ENCODE measurements at places on chromosomes 6 and 20.

- peak; percentile 26 for DNase-seq
Measured at GRCh38 chr20:32534661-32535240, 50.4 kb downstream of the NOL4L start.

- no peak for DNase-seq
Measured at GRCh38 chr6:158780246-158780884, 38.8 kb downstream of the EZR start.

DNA sequence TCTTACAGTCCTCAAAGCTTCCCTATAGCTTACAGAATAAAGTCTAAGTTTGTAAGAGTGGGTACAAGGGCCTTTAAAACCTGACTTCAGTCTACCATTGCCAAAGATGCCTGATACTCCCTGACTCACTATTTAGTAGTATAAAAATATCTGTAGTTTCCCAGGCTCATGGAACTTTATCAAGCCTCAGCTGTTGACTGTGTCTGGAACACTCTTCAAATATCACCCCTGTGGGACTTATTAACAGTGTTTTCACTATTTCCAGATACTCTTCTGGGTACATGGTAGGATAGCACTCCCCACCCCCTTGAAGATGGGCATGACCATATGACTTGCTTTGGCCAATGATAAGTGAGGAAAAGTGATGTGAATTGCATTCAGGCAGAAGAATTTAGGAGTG, 105.3 kb upstream of the TENT5A start:
- no peak for DNase-seq

GRCh38 chr6:136846046-136846445, 23.7 kb downstream of the PEX7 start:
- DNase-seq: no peak

DNA sequence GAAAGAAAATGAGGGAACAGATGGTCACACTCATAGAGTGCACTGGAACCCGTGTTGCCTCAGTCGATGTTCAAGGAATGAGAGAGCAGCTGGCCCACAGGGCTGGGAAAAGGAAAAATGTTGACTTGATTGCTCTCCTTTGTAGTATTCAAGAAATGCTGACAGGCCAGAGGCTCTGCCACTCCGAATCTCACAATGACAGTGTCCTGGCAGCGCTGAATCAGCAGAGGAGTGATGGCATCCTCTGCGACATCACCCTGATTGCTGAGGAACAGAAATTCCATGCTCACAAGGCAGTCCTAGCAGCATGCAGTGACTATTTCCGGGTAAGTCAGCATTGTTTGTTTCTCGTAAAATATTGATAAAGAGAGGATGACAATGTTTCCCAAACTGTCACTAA, 51.3 kb downstream of the KLHL32 start:
- no peak for DNase-seq

- no peak for DNase-seq
Measured at GRCh38 chr6:122530440-122531046, 58.9 kb upstream of the SERINC1 start.

DNA sequence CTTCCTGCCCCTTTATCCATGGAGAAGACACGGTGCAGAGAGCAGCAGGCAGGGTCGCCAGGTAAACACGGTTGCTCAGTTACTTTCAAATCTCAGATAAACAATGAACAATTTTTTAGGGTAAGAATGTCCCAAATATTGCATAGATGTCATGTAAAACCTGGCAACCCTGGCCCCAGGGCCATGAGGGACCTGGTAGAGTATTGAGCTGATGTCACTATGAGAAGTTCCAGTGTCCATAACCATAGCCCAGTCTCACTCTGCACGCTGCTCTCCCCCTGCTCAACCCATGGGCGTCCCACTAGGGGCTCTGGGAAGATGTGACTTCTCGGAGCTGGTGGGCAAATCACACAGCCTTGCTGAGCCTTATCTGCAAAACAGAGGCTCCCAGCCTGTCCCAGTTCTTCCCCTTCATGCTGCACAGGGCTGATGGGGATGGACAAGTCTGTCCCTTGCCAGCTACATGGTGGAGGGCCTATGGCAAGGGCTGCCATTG, 71.3 kb upstream of the TOP1 start:
- no peak for DNase-seq

DNA sequence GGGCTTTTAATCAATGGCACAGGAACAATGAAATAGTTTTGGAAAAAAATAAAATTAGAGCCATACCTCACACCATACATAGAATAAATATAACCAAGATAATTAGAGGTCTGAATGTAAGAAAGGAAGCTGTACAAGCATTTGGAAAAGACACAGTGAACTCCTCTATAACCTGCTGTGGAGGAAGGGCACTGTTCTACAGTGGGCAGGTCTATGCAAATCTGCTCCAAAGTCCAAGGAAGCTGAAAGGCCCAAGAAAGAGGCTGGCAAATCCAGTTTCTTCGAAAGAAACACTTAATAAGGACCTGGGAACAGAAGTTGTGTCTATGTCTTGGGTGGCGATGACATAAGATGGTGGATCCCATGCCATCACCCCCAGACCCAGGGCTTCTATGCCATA, 169.4 kb upstream of the RALGAPA2 start:
- no peak for DNase-seq

DNA sequence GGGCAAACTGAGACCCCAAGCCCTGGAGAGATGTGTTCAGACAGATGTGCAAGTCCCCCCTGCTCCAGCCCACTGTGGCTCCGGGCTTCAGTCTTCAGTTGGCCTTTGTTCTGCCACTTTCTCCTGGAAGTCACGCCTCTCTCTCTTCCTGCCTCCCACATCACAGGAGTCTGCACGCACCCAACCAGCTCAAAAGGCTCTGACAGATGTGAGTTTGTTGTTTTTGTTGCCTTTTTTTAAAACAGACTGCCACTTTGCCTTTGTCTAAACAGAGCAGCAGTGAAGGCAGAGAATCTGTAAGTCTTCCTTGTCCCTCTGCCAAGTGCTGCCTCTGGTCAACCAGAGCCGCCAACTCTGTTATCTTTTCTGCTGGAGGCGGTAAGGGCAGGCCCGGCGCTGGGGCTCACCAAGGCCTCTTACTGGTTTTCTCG, 149.7 kb downstream of the TFAP2C start:
- no peak for DNase-seq

DNA sequence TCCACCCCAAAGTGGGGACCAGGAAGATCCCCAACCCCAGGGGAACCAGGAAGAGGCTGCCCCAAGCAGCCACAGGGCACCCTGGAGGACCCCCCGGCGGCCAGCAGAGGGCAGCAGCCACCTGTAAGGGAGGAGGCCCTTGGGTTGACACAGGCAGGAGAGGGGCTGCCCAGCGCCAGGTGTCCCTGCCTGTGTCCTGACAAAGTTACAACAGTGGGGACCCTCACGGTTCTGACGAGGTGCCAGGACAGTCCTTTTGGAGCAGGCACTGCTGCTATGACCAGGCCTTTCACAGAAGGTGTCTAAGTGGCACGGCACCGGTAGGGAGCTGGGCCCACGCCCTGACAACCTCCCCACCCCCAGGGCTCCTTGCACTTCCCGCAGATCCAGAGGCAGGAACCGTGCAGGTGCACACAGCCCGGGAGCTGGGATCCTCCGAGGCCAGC, 176.7 kb downstream of the BMP7 start:
- DNase-seq: peak; percentile 73

- no peak for DNase-seq
Measured at GRCh38 chr20:2093159-2093781, 8.4 kb upstream of the STK35 start.

- no peak for DNase-seq
Measured at GRCh38 chr20:11457488-11457887, 460.2 kb upstream of the BTBD3 start.

DNA sequence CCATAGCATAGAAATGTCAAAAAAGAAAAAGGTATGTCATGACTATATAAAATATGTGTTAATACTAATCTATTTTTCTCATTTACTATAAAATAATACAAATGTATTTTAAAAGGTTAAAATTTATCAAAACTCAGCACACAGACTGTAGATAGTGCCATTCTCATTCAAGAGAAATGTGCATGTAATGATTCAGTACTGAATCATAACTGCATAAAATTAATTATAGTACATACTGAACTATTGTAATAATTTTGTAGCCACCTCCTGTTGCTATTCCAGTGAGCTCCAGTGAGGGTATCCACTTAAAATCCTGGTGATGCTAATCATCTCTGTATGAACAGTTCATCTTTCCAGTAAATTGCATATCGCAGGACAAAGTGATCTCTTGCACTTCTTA, 82.8 kb downstream of the HMGCLL1 start:
- DNase-seq: no peak

DNA sequence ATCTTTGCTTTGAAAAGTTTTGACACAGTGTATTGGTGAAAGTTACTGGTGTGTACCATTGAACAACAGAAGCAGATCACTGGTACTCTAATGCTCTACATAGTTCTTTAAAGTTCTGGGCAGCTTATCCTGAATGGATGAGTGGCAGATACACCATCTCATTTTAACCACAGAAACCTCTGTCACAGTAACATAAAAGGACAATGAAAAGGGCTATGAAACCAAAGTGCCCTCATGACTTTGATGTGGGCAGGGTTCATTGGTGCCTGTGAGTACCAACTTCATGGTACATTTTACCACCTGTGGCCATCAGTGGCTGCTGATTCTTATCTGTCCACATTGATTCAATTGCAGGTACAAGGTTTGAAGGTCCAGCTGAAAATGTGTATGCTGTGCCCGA, 285.7 kb upstream of the PREP start:
- no peak for DNase-seq

DNA sequence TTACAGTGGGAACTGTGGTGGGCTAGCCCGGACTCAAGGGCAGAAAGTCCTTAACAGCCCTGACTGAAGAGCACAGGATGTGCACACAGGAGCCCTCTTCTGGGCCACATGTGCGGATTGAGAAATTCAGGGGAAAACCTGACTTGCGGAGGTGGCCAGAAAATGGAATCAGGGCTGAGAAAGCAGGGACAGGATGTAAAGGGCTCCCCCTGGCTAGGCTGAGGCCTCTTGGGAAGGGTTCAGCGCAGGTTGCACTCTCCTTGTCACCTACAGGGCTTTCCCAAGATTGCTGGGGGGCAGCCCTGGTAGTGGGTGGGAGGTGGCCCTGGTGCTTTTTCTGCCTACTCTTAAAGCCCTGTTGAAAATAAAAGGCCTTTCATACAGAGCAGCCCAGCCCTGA, 251.2 kb downstream of the SLC24A3 start:
- DNase-seq: no peak

DNA sequence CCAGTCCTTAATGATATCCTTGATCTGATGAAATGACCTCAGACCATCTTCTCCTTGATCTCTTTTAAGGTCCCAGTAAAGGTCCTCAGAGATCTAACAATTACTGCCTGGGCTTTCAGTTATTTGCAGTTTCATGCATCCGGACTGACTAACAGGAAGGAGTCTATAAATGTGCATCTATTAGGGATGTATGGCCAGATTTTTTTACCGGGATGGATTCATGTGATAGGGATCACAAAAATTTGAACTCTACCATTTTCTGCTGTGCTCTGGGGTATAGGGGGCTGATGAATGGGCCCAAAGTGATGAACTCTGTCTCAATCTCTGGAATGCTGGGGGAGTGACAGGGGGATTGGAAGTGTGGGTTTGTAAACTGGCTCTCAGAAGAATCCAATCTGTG, 36.2 kb upstream of the SCUBE3 start:
- DNase-seq: no peak

DNA sequence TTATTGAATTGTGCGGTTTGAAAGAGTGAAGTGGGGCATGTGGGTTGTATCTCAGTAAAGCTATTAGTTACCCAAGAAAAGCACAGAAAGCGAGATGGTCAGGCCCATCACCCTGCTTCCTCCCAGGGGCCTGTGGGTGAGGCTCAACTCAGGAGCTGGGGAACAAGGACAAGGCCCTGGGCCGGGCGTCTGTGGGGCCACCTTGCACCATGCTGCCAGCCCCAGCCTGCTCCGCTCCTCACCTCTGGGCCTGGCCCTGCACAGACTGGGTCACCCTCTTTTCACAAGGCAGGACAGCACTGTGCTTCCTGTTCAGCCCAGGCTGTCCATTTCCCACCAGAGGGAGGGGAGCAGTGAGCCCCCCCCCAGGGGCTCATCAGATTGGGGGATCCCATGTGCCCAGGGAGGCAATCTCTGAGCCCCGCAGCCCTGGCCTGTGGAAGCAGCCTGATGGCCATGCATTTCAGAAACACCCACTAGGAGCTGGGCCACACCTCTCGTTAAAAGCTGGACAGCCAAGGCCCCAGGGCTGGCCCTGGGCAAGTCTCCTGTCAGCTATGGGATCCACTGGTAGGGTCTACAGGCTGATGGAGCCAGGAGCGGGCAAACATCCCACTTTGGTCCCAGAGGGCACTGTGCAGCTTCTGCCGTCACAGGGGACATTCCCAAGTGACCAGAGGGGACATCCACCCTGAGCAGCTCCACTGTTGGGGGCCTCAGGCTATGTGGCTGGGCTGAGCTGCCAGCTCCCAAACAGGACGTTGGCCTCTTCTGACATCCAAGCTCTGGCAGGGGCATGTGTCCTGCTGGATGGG, 55.9 kb downstream of the YTHDF1 start:
- DNase-seq: no peak

DNA sequence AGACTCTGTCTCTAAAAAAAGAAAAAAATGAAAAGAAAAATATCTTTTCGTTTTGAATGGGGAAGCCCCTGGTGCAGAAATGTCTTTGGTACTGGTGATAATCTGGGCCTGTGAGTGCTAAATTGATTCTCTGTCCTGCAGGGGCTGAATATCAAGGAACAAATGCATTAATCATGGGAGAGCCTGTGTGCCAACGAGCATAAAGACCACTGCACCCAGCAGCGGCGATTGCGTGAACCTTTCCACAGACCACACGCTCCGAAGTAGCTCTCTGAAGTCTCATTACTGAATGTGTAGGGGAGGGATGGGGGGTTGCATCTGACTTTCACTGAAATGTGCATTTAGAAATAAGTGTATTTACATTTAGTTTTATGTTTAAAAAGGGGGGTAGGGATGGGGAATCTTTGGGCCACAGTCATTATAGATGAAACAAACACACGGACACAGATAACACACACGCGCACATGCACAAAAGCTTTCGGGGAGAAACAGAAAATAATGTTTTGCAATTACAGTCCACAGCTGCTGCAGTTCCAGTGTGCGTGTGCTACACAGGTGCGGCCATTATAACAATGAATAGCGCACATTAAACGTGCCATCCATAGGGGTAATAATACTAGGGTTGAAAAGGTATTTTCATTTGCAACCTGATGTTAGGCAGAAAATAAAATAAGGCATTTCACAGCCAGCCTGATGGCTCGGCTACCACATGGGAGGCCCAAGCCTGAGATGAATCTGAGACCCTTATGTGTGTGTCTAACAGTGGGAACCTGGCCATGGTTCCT, 154.0 kb downstream of the MBOAT1 start:
- no peak for DNase-seq

DNA sequence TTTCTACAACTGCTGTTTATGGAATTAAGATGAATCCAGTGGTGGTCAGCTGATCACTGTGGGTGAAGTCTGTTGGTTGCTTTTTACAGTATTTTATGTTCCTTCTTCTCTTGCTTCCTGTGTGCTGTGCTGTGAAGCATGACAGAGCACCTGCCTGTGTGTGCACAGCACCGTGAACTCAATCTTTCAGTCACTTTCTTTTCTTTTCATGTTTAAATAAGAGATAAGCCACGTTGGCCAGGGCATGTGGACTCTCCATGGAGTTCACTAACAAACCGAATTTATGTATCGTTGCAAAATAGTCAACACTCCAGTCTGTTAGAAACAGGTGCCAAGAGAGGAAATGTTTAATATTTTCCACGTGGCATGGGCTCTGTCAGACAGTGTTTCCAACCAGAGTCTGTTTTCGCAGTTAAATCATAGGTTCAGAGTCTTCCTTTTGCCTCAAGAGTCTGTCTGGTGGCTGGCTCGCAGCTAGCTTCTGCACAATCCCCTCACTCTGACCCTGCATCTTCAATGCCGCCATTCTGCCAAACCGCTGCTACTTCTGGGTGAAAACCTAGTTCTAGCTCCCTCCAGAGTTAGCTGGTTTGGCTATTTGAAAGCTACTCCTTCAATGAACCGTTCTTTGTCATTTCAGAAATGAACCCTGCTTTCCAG, 73.2 kb downstream of the QRSL1 start:
- peak; percentile 50 for DNase-seq

All from lower lobe of right lung (tissue), 2 donors.